ENCODE measurements at places on chromosomes 3 and 15. TPM values are rescaled to one million over a fixed set of nuclear protein-coding genes. Genes with fewer than 3 reads are reported as not detected.

The SLC26A6 gene
- total RNA-seq = 11.2 TPM

The ARF4 gene
- 114 TPM for total RNA-seq

The ROPN1 gene
- not detected for total RNA-seq

The ASB14 gene
- not detected for total RNA-seq

DNA sequence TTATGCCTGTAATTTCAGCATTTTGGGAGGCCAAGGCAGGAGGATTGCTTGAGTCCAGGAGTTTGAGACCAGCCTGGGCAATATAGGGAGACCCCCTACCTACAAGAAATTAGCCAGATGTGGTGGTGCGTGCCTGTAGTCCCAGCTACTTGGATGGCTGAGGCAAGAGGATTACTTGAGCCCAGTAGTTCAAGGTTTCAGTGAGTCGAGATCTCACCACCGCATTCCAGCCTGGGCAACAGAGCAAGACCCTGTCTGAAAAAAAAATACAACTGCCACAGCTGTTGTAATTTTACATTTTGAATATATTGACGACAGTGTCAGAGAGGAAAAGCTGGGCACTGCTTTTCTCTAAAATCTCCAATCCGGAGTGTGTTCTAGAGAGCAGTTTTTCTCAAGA, 21.2 kb downstream of the TATDN2 start:
- DNase-seq = no peak

DNA sequence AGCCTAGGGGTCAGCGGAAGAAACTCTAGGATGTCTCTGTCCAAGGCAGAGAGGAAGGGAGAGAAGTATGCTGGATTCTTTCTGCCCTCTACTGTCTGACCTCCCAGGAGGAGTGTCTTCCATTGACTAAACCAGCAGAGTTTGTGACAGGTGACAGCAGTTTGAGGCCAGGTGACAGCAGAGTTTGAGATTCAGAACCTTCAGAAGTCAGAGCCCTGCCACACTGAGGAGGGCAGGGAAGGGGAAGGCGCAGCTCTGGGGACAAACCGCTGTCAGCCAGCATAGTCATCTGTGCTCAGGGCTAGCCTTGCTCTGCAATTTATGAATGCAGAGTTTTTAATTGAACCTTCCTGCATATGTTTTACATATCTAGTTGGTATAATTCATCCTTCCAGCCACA, 12.3 kb downstream of the NRROS start:
- DNase-seq = no peak

DNA sequence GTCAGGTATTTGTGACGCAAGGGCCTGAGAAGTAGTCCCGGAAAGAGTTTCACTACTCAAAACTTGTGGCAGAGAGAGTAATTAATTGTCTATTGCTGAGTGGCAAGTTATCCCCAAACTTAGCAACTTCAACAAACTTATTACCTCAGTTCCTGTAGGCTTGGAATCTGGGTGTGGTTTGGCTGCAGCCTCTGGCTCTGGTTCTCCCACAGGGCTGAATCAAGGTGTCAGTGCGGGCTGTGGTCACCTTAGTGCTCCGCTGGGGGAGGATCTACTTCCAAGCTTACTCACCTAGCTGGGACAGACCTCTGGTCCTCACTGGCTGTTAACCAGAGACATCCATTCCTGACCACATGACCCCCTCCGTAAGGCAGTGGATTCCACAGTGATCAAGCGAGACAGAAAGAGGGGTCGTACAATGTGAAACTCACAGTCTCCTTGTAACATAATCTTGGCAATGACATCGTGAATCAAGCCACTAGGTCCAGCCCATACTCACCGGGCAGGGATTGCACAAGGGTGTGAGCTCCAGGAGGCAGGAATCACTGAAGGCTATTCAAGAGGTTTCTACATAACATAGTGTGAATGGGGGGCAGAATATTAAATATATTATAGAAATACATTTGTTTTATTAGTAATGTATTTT, 138.3 kb downstream of the RYR3 start:
- DNase-seq = no peak

DNA sequence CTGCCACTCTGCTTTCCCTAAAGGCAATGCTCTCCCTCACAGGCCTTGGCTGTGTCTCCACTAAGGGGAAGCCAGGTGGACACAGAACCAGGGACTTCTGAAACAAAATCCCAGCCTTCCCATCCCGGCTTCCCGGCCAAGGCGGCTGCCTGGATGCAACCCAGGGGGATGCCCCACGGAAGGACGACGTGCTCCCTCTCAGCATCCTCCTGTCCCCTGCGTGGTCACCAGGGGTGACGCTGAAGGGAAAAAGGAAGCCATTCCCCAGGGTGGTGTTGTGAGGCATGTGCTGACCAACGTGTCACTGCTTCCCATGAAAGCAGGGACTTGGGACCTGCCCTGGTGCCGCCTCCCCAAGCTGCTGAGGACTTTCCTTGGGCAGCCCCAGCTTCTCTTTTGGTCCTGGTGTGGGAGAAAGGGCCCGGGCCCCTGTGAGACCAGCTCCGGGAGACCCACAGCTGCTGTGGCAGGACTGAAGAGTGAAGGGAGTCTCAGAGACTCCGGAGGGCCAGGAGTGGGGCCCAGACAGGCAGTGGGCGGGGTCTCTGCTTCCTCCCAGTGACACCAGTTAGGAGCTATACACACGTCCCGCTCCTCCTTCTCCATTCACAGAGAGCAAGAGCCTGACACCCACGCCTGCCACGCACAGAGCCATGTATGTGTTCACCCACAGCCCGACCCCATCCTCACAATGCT, 139.2 kb downstream of the NUP210 start:
- no peak for DNase-seq

- DNase-seq = no peak
These were observed 3.4 kb upstream of the UNC13C start for GRCh38 chr15:53974813-53975212.

DNA sequence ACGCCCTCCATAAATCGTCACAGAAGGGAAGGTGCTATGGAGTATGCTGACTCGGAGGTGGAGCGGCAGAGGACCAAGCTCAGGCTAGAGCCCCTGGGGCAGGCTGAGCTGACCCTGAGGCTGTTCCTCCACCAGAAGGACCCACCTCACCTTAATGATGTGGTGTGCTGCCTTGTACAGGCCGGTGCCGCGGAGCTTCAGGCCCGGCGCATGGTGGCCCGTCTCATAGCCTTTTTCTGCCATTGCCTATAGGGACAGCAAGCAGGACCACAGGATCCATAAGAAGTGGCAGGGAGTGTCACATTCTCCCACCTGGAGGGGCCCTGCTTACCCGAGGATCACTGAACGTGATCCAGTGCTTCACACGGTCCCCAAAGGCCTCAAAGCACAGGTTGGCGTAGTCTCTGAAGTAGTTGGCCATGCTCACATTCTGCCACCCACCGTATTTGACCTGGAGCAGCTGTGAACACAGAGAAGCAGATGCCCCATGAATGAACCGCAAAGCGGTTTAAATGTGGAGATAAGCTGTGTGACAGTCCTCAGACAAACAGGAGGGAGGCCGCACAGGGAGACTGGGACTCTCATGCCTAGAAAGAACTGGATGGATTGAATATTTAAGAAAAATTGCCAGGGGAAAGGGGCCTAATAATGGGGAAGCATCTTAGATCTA, 4.8 kb downstream of the LCTL start:
- no peak for DNase-seq

Data from left cardiac atrium (tissue), 4 donors.